Sigmoid colon (tissue), 7 donors: ENCODE measurements at places on chromosomes 6 and 20. TPM values are rescaled to one million over a fixed set of nuclear protein-coding genes. Genes with fewer than 3 reads are reported as not detected.

The SPATS1 gene
- total RNA-seq = not detected

The MUC22 gene
- total RNA-seq = not detected

The OPRM1 gene
- 0.41 TPM for total RNA-seq

The IMPG1 gene
- not detected for total RNA-seq

The RHAG gene
- not detected for total RNA-seq

The RARS2 gene
- 20.7 TPM for total RNA-seq

The SIRPD gene
- not detected for total RNA-seq

The CST7 gene
- 0.66 TPM for total RNA-seq

The GPSM3 gene
- 5.0 TPM for total RNA-seq

The NSFL1C gene
- 36.7 TPM for total RNA-seq

The CCN2 gene
- 75.5 TPM for total RNA-seq

The TNFRSF6B gene
- total RNA-seq = 5.1 TPM

The SLC17A9 gene
- 7.2 TPM for total RNA-seq

The PRDM13 gene
- not detected for total RNA-seq

The GPX5 gene
- not detected for total RNA-seq

The HLA-G gene
- not detected for total RNA-seq

The SOX18 gene
- total RNA-seq = 5.5 TPM

The FNDC1 gene
- total RNA-seq = 19.8 TPM

The BTNL2 gene
- total RNA-seq = not detected

The MYB gene
- 0.55 TPM for total RNA-seq

The IPCEF1 gene
- 0.71 TPM for total RNA-seq

The NANP gene
- 4.2 TPM for total RNA-seq

The LY6G6C gene
- total RNA-seq = not detected

The ANKEF1 gene
- total RNA-seq = 0.36 TPM

The ESR1 gene
- total RNA-seq = 1.1 TPM

The RRAGD gene
- 12.2 TPM for total RNA-seq

The CST4 gene
- total RNA-seq = not detected

The ETV7 gene
- not detected for total RNA-seq

The GSTA3 gene
- total RNA-seq = not detected

The SLC2A10 gene
- 6.4 TPM for total RNA-seq

The PPP1R3G gene
- 3.0 TPM for total RNA-seq

The FAM209B gene
- total RNA-seq = not detected

The SLC22A23 gene
- total RNA-seq = 16.9 TPM
